Left renal pelvis (tissue), 4 donors: ENCODE measurements at places on chromosomes 12 and 14. TPM values are rescaled to one million over a fixed set of nuclear protein-coding genes. Genes with fewer than 3 reads are reported as not detected.

DNA sequence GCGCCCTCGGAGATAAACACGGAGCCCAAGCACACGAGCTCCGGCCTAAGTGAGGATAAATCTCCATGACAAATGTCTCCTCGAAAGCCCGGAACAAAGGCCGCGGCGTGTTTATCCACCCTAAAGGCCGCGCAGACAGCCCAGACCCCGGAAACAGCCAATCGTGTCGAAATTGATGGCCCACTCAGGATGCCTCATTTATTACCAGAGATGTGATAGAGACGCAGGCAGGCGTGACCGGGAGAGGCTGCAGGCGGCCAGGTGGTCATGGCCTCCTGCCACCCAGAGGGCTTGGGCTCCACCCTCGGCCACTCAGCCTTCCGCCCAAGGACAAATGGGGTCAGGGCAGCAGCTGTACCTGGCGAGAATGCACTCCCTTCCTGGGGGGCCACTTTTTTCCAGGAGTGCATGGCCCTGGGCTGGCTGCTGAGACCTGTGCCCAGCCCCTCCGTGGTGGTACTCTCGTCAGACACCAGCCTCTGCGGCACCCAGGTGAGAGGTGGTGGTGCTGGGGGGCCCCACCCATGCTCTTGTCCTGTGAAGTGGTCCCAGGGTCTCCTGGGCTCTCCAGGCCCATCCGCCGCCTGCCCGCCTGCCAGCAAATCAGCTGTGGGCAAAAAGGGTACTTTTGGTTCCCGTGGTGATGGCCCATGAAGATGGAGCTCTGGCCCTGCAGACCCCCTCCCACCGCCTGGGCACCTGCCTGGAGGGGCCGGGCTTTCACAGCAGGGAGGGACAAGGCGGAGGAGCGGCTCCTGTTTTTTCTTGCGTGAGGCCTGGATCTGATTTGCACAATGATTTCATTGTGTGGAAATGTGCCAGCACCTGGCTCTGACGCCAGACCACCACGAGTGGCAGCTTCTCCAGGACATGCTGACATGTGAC lies 211.5 kb upstream of the C14orf180 start:
- DNase-seq: no peak

- no peak for DNase-seq
These were observed 768 bp downstream of the CEP170B start for GRCh38 chr14:104865631-104866441.

GRCh38 chr12:94062796-94063635 lies 85.4 kb upstream of the PLXNC1 start:
- no peak for DNase-seq

The EFS gene
- 39.0 TPM for polyA plus RNA-seq

GRCh38 chr12:123839826-123840225 lies 77.7 kb downstream of the DNAH10 start:
- no peak for DNase-seq

- no peak for DNase-seq
These were observed 65.8 kb upstream of the COCH start for GRCh38 chr14:30808576-30808975.

The MMP14 gene
- 137 TPM for polyA plus RNA-seq

The TSPAN19 gene
- polyA plus RNA-seq: 1.5 TPM

DNA sequence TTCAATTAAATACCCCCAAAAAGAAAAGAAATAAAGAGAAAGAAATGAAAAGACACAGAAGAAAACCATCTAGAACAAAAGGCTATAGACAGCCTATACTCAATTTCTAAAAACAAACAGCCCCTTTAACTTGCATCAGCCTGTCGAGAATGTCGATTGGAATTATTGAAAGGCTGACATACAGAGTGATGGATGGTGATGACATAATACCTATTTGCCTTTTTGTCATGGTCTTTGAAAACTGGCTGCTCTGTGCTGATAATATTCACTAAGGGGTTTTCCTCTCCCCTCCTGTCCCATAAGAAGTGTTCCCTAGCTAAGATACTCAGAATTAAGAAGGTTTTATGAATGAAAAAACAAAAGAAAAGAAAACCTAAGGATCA lies 393.7 kb downstream of the SOX5 start:
- DNase-seq: no peak

DNA sequence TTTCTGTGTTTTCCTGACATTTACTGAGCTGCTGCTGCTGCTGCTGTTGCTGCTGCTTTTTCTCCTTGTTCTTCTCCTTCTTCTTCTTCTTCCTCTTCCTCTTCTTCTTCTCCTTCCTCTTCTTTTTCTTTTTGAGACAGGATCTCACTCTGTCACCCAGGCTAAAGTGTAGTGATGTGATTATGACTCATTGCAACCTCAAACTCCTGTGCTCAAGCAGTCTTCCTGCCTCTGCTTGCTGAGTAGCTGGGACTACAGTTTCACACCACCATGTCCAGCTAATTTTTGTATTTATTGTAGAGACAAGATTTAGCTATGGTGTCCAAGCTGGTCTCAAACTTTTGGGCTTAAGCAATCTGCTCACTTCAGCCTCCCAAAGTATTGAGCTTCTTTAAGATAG lies 95.8 kb downstream of the TMTC3 start:
- DNase-seq: no peak

The KLRG1 gene
- 3.7 TPM for polyA plus RNA-seq

The LHX5 gene
- not detected for polyA plus RNA-seq

DNA sequence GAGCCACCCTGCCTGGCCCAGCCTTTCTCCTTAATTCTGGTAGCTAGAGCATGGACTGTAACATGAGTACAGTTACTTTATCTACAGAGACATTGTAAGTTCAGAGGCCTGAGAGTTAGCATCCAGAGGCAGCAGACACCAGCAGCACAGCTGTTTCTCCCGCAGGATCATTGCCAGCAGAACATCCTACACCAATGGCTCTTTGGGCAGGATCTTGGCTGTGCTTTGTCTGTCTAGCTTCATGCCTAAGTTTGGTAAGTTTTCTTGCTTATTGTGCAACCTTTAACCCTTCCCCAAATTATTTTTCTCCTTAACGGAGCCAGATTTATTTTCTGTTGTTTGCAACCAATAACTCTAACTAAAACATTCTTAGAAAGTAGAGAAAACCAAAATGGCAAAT lies 21.6 kb downstream of the C12orf71 start:
- DNase-seq: no peak

DNA sequence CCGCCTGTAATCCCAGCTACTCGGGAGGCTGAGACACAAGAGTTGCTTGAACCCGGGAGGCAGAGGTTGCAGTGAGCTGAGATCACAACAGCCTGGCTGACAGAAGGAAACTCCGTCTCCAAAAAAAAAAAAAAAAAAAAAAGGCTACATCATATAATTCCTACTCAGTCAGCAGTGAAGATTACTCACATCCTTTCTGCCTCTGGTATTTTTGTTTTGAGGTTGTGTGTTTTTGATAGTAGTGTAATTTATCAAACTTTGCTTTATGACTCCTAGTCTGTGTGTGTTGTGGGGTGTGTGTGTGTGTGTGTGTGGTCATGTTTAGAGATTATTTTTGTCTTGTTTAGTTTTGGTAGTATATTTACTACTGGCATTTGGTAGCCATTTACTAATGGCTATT lies 29.8 kb upstream of the DLGAP5 start:
- DNase-seq: no peak

GRCh38 chr12:122927756-122928403 lies 32.0 kb upstream of the VPS37B start:
- no peak for DNase-seq

DNA sequence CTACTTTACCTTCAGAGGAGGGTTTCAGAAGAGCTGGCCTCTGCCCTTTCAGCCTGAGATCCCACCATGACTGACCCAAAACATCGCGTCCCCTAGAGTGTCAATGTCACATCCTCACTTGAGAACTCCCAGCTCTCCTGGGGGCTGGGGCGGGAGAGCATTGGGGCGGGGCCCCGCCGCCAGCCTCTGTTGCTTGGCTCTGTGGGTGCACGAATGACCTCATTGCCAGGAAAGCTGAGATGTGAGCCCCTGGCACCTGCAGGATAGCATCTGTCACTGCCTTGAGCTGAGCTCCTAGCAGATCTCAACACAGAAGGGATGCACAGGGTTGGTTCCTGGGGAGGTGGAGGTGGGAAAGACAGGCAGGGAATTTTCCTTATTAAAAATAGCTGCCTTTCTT lies 20.6 kb upstream of the MYL2 start:
- DNase-seq: no peak

The OTX2 gene
- not detected for polyA plus RNA-seq

GRCh38 chr14:33120341-33120740 lies 181.7 kb downstream of the NPAS3 start:
- no peak for DNase-seq

- peak; percentile 83 for DNase-seq
These were observed at the start of gene PCK2 for GRCh38 chr14:24093901-24094840. Gene PCK2 (plus strand): TSS chr14:24094311. CDS start chr14:24094406, 95 bp downstream.

The LRRC43 gene
- 3.4 TPM for polyA plus RNA-seq

- no peak for DNase-seq
These were observed 182.7 kb downstream of the KTN1 start for GRCh38 chr14:55762595-55763232.

The ETNK1 gene
- polyA plus RNA-seq: 39.2 TPM

DNA sequence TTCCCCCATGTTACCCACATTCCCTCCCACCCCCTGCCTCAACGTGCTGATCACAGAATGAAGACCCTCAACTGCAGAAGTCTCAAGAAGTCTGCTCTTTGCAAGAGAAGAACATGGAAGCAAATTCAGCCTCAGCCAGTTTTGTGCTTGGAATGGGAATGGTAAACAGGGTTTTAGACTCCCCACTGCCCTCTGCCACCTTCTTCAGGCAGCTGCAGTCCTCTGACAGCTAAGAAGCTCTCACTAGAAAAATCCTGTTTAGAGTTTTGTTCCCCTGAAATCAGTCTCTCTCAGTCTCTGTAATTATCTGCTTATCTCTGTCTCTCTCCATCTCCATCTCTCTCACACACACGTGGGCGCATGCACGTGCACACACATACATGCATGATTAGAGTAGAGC lies 85.4 kb downstream of the CRACR2A start:
- no peak for DNase-seq

GRCh38 chr14:102683399-102684297 lies 91.2 kb downstream of the RCOR1 start:
- no peak for DNase-seq

DNA sequence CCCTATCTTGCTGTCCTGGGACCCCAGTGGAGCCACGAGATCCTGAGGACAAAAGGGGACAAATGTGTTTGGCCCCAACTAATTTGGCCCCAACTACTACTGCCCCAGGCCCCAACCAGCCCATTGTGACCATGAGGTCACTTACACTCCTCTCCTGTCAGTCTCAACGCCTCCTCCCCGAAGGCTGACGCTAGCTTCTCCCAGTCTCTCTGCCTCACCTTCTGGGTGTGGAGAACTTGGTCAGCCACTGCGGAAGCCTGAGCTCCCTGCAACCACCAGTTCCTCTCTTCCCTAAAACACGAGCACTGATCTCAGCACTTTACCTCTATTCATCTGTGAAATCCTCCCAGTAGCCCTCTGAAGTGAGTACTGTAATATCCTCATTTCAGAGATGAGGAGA lies 13.3 kb downstream of the FAM181A start:
- no peak for DNase-seq

The KRT6C gene
- polyA plus RNA-seq: not detected

DNA sequence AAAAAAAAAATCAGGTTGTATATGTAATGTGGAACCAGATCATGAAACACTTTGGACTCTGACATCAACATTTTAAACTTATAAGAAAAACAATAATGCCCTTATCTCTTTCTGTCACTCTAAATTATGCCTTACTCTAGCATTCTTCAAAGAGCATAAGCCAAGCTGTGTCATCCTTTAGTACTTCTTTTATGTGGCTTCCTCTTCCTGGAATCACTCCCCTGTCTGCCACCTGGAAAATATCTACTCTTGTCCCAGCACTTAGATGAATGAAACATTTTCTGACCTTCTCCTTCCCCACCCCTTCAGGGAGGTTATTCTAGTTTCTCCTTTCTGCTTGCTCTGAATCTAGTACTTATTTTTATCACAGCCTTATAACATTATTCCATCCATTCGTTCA lies 101.2 kb downstream of the CNTN1 start:
- no peak for DNase-seq

The TMEM121 gene
- 2.6 TPM for polyA plus RNA-seq

DNA sequence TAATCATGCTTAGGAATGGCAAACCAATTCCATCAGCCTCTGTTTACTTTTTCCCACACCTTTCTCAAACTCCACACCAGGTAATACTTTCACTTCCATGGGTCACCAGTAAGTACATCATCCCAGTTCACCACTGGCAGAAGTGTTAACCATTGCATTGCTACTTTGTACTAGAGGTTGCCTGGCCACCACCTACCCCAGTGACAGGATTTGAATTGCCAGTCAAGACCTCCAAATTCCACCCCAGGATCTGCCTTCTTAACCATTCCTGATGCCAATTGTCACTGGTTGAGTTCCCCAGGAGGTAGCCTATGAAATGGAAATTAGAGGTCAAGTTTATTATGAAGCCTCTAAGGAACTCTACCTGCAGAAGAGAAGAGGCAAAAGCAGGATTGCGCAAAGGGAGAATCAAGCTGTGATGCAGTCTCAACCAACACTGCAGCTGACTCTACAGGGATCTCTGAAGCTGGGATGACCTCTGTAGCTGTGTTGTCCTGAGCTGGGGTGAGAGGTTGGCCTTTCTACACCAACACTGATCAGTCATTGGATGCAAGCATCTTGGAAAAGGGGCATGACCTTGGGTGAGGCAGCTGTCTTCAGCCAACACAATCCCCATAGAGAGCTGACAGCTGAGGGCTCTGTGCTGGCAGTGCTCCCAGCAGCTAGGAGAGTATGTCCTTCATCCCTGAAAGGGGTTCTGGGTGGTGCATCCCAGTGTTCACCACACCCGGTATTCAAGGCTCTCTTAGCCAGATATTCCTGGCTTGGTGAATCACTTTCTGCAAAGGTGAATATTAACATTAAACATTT lies 37.0 kb upstream of the HMGA2 start:
- DNase-seq: no peak

DNA sequence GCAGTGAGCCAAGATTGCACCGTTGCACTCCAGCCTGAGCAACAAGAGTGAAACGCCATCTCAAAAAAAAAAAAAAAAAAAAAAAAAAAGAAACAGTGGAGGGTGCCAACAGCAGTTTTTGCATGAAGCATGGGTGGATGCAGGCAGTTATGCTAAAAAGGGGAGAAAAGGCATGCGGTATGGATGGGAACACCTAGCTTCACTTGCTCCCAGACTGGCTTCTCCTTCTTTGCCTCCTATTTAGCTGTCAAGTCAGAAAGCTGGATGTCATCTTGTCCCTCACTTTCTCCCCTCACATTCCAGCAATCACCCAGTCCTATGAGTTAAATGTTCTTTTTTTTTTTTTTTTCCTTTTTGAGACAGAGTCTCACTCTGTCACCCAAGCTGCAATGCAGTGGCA lies 2.6 kb downstream of the EEF1AKMT3 start:
- no peak for DNase-seq

- no peak for DNase-seq
These were observed 250.9 kb upstream of the OR4E1 start for GRCh38 chr14:21924479-21924878.

DNA sequence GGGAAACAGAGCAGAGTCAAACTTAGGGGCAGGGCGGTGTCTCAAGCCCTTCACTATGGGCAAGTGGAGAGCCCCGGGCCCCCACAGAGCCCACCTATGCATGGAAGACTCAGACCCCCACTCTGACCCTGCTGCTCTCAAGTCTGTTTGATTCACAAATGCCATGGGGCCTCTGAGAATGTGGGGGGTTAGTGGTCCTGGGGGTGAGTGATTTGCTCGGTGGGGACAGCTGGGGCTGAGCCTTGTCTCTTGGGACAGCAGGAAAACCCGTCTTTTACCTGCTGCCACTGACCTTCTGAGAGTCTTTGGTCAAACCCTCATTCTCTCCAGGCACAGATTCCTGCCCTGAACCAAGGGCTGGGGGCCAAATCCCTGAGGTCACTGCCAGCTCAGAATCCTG lies 201.0 kb upstream of the RTL1 start:
- DNase-seq: no peak

- peak; percentile 41 for DNase-seq
These were observed 227.3 kb downstream of the KTN1 start for GRCh38 chr14:55807053-55807880.

- no peak for DNase-seq
These were observed 227.1 kb upstream of the KRR1 start for GRCh38 chr12:75738486-75738885.
